KBM-7 (cell line): ENCODE measurements at places on chromosomes 2 and 18.

DNA sequence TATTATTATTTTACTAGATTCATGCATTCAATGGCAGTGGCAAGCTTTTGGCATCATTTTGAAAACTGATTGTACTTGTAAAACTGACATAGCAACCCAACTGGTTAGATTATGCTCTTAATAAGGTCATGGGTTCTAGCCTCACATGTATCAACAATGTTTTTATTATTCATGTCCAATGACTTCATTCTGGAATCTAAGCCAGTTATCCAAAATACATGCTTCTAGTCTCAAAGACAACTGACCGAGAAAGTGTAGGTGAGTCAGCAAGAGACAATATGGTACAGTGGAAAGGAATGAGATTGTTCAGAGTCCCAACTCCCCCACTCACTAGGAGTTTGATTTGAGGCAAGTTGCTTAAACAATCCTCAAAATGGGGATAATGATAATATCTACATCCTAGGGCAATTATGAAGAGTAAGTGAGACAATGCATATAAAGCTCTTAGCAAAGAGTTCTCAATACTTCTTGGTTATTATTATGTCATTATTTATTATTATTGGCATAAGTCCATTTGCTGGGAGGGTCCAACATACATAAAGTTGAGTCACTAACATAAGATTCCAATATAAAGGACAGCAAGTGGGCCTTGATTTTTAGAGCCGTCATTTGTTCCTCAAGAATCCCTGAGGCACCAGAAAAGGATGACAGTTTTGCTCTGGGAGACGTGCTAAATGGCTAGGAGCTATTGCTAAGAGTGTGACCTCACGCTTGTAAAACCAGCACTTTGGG is 99.4 kb downstream of the NEB start:
- DNase-seq: no peak

- DNase-seq: peak; percentile 74
These were observed 36.1 kb upstream of the TXNDC2 start for GRCh38 chr18:9849407-9850283.

DNA sequence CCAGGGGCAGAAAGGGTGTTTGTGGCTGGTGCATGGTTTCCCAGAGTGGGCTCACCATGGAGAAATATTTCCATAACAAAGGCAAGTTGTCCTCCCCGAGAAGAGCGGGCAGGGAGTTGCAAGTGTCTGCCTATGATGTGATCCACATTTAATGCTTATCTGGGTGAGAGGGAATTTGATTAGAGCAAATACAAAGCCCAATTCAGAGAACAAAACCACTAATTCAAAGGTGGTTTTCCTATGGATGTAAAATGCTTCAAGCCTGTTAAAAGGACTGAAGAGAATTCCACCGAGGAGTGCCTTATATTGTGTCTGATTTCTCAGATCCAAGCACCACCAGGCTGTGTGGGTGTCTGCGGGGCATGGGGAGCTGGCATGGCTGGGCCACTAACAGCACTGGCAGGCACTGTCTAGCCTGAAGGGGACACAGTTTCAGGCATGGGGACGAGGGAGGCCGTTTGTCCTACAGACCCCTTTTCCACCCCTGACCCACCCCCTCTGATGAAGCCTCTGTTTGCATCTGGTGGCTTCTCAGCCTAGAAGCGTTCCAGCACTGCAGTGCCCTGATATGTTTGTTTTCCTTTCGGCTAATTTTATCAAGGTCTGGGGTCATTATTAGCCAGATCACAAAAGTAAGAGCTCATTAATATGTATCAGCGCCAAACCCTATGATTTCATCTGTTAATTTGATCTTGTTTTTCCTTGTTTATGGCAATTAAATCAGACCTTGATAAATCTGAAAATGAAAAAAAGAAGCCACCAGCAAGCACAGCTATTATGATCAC is 357.3 kb downstream of the HRH4 start:
- no peak for DNase-seq

- DNase-seq: no peak
These were observed 6.1 kb downstream of the MPV17 start for GRCh38 chr2:27316655-27317412.

- DNase-seq: no peak
These were observed 172.3 kb downstream of the INO80D start for GRCh38 chr2:205913668-205914067.

DNA sequence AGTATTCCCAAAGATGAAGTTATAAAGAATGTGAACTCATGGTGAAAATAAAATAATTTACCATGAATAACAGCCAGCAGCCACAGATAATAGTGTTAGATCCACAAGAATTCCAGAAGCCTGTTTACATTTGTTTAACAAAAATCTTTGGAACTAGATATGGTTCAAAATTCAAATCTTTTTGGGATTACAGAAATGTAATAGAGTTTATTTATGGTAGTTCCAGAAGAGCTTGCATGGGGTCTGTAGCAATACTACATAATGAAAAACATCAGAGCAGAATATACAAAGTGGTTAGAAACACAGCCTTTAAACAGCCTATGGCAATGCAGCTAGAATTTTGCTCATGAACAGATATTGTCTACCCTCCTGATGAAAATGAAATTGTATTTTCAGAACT is 179.1 kb downstream of the RDH14 start:
- no peak for DNase-seq

- peak; percentile 74 for DNase-seq
These were observed 185.9 kb downstream of the MTX2 start for GRCh38 chr2:176454893-176455815.

DNA sequence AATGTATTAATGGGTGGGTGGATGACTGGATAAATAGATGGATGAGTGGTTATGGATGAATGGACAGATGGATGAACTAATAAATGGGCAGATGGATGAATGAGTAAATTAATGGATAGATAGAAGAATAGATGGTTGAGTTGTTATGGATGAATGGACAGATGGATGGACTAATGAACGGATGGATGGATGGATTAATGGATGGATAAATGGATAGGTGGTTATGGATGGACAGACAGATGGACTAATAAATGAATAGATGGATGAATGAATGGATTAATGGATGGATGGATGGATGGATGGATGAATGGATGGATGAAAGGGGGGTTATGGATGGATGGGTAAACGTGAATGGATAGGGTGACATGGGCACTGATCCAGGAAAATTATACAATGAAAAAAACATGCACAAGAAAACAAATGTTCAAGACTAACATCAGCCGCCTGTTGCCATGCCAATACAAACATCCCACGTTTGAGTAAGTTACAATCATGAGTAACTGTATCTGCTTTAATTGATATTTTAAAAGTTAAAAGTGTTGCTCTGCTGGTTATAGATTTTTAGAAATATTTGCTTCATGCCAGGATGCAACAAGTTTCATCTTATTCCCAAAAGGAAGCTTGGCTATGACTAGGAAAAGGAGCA is 20.8 kb downstream of the PXDN start:
- DNase-seq: no peak

DNA sequence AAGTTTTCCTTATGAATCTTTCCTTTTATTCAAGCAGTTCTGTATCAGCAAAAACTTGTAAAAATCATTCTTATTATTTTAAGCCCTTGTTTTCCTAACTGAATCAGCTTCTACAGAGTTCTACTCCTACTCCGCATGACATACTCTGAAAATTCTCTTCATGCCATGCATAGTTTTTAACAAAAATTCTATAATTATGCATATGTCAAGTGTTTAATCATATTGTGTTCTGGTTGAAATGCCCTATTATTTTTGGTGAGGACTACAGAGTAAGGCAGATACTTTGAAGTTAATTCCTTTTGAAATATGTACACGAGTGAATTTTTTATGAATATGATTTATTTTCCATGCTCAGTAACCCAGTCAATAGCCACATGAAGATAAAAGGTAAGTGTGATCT is 28.8 kb downstream of the ANKRD30B start:
- DNase-seq: no peak

GRCh38 chr18:63505566-63506335 is 29.0 kb downstream of the SERPINB5 start:
- DNase-seq: peak; percentile 56

DNA sequence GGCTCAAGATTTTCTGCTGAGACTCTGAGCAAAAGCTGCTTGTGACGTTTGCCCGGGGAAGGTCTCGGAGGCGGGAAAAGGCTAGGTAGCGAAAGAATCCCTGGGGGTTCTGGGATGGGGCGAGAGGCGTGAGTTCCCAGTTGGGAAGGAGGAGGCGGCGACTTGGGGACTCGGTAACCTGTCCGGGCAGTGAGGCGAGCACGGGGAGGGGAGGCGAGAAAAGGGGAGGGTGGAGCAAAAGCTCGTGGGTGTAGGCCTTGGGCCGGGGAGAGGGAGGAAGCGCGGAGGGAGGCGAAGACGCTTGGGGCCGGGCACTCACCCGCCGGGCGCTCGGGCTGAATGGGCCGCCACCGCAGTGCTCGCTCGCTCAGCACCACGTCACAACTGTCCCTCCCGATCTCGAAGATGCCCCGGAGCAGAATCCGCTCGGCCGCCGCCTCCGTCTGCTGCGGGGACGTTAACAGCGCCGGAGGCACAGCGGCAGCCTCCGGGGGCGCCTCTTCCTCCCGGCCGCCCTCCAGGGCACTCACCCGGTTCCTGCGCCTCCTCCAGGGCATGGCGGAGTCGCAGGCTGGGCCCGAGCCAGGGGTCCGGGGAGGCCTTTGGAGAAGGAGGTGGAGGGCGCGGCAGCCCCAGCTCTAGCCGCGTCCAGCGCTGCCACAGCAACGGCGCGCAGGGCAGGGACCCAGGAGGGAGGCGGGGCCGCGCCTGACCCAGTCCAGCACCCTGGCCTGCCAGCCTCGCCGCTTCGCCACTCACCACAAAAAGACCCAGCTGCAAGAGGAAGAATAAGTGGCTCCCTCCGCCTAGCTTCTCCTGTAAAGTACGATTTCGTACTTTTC is at the start of gene CERKL:
CERKL (minus strand) TSS at position 656 of the 842 bp plus-strand sequence; CDS start at position 557, 99 bp downstream.
- DNase-seq: no peak

DNA sequence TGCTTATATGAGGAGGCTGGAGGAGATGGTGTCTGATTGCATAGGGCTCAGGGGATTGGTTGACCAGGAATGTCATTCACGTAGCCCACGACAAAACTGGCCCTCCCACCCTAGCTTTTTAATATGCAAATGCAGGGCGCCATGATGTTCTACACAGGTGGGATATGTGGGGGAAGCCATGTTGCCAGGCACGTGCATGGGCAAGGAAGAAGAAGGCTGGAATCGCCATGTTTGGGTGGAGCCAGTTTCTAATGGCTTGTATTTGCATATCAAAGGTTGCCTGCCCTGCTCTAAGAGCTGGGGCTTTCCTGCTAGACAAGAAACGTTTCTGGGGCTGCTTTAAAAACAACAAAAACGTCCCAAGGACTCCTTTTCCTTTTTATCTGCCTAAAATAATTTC is 26.5 kb upstream of the LINC00305 start:
- no peak for DNase-seq

DNA sequence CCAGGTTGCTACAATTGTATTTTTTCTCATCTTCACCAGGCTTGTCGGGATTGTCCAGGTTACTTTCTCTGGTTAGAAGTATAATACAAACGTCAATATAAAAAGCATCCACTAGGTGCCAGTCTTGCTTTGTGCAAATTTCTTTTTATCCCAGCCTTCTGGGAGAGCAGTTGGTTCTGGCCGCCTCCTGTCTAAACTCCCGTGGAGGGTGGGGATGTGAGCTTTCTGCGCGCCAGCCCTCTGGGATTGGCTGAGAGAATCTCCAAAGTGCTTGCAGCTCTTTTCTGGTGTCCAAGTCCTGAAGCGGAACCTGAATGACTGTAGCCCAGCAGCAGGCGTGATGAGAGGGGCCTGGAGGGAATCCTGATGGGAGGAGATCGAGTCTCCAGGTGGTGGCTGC is 22.4 kb upstream of the TOGARAM2 start:
- peak; percentile 86 for DNase-seq

- no peak for DNase-seq
These were observed 152.1 kb upstream of the GALNT5 start for GRCh38 chr2:157105372-157105771.

DNA sequence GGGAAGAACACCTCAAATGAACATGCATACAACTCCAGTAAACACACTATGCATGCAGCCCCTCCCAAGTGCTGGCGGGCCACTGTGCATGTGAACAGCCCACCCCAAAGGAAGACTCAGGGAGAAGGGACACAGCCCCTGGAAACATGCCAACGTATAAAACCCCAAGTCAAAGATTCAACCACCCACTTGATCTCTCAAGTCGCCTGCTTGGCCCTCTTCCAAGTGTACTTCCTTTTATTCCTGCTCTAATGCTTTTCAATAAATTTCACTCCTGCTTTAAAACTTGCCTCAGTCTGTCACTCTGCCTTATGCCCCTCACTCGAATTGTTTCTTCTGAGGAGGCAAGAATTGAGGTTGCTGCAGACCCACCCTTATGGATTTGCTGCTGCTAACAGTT is 139.1 kb downstream of the C1D start:
- peak; percentile 6 for DNase-seq

- DNase-seq: no peak
These were observed 47.8 kb upstream of the FZD7 start for GRCh38 chr2:201985728-201986462.

- no peak for DNase-seq
These were observed 5.4 kb downstream of the TTLL4 start for GRCh38 chr2:218716070-218716469.

DNA sequence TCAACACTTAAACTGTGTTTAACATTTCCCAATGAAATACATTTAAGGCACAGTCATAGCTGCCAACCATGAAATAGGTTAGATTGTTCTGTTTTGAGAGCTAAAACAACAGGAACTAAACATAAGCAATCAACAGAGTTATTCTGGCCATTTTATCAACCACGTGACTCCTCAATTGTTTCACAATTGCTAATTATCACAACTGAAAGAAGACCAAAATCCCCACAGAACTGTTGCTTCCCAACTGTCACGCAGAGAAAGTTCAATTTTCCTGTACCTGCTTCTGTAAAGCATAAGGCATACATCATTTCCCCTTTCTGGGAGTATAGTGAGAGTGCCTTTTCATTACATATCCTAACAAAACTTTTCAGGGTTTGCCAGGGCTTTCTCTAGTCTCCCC is 248.6 kb downstream of the EPHA4 start:
- DNase-seq: no peak

DNA sequence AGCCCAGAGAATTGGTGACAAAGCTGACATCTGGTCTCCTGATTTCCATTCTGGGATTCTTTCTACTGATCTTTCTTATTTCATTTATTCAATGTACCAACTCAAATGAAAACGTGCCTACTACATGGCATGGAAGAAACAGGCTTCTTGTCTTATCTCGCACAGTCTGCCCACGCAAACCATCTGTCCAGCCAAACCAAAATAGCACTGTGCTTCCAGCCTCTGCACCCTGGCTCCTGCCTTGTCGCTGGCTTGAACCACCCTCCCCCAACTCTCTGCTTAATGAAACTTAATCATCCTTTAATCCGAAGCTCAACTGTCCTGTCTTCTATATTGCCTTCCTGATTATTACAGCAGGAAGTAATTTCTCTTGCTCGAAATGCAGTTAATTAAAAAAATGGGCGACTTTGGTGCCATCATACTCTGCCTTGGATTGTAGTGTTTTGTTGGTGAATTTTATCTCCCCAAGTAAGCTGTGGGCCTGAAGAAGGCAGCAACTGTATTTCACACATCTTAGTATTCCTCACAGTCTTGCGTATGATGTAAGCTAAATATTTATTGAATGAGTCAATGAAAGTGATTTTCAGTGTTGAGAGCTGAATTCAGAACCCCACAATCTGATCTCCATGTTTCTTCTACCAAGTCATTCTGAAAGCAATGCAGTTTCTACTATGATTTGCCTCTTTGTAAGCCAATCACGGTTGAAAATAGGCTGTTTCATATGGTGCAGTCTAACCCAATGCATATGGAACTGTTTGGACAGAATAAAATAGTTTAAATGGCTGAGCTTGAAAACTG is 190.8 kb downstream of the TMEM247 start:
- DNase-seq: no peak

GRCh38 chr2:68435615-68436014 is 31.5 kb downstream of the FBXO48 start:
- no peak for DNase-seq
